CD4-positive, alpha-beta T cell treated with Interleukin-12 subunit alpha and Interleukin-12 subunit beta, for 1 hour (primary cell): ENCODE measurements at places on chromosomes 16 and 17.

- no peak for DNase-seq
These were observed 9.8 kb upstream of the MYO18A start for GRCh38 chr17:29190039-29190438.

GRCh38 chr17:42177684-42178083, 3.3 kb downstream of the KCNH4 start:
- DNase-seq = no peak

DNA sequence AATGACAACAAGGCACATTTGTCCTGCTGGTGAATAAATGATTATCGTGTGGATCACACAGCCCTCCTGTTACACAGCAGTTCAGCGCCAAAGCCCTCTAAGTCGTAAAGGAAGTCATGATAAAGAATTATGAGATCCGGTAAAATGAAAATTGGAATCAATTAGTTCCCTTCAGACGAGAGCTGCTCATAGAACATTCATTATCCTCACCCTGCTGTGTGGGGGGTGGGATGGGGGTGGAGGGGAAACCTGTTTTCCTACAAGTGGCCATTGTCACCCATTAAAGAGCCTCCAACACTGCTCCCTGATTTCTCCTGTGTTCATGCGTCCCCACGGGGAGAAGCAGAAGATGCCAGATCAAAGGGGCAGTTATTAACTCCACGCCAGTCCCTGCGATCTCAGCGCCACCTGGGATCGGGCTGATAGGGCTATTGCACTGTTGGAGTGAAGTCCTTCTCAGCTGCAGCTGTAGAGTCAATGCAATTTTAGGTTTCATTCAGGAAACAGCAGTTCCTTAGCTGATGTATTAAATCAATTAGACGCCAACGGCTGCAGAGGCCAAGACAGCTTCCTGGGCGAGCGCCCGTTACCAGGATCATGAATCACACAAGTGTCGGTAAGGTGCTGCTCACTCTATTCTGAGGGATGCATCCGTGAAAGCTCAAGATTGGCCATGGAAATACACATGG, 19.2 kb upstream of the CACNG4 start:
- no peak for DNase-seq

DNA sequence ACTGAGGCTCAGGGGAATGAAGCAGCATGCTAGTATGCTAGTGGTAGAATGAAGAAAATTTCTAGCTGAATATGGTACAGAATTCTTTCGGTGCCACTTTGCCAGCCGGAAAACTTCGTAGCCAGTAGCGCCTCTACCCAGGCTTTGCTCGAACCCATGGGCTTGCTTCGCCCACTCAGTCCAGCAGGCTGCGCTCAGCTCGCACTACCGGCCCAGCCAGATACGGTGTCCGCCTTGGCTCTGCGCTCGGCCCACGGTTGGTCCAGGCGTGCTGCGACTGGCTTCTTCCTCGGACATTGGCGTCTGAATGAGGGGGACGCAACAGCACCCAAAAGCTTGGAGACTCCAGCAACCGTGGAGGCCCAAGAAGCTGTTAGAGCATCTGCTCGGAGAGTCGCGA, 372.5 kb upstream of the CDH8 start:
- DNase-seq = no peak

DNA sequence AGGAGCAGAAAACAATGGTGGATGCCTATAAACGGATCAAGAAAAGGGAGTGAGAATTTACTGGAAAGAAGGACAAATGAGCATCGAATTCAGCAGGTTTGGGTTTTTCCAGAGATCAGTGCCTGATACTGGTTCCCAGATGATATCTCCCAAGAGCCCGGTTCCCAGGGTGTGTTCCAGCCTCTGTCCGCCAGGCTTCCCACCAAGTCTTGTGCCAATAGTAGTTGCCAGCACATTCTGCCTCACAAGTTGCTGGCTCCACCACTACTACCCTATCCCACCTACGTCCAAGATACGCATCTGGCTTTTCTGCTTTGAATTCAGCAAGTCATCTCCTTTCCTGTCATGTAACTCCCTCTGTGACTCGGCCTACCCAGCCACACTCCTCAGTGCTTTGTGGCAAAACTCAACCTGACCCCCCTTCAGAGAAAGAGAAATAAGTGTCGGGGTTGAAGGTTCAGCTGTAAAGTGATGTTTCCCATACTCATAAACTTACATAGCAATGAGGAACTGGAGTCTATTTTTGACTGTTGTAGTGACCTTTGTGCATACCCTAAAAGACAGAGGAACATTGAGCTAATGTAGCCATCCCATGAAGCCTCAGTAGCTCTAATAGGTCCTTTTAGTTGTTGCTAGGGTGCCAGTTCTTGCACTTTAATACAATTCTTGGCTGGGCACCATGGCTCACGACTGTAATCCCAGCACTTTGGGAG, 277.0 kb downstream of the IRX3 start:
- no peak for DNase-seq

GRCh38 chr16:75193730-75194444, 13.1 kb downstream of the CTRB2 start:
- no peak for DNase-seq

GRCh38 chr16:87140211-87141200, 176.7 kb downstream of the C16orf95 start:
- DNase-seq = no peak

- peak; percentile 20 for DNase-seq
These were observed at the start of gene CD300C for GRCh38 chr17:74545843-74546230. CD300C (minus strand) TSS chr17:74546115; CDS start chr17:74545782, 333 bp downstream.

DNA sequence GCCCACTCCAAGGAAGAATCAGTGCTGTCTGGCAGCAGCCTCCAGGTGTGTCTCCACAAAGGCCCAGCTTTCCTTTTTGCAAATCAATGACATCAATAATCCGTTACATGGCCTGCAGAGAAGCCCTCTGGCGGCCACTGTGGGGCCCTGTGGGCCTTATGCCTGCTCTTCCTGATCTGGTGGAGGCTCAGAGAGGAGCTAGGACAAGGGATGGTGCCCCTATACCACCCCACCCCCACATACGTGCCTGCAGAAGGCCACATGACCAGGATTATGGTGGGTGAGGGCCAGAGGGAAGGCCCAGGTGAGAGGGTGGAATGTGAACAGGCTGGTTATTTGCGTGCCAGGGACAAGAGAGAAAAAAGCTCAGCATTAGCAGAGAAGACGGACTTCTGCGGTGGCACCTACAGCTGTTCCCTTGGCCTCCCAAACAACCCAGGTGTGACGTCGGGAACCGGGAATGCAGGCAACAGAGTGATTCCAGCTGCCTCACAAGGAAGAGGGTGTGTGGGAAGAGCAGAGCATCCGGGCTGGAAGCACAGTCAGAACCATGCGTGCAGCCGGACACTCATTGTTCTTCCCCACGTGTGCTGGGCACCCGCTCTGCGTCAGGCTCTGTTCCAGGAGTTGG, 22.5 kb downstream of the EIF4A3 start:
- DNase-seq = no peak

DNA sequence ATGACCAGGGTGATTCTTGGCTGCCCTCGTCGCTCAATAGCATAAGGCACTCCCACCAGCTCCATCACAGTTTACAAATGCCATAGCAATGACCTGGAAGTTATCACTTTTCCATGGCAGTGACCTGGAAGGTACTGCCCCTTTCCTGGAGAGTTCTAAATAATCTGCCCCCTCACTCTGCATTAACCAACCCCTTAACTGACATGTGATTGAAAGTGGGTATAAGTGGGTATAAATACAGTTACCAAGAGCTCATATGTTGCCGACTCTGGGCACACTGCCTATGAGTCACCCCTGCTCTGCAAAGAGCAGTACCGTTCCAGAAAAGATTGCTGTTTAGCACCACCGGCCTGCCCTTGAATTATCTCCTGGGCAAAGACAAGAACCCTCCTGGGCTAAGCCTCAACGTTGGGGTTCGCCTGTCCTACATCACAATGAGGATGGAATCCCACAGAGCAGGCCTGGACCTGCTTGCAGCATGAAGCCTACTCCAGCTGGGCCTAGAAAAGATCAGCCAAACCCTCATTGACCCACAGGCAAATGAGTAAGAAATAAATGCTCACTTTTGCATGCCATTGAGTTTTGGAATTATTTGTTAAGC, 95.2 kb upstream of the SEC14L1 start:
- no peak for DNase-seq

DNA sequence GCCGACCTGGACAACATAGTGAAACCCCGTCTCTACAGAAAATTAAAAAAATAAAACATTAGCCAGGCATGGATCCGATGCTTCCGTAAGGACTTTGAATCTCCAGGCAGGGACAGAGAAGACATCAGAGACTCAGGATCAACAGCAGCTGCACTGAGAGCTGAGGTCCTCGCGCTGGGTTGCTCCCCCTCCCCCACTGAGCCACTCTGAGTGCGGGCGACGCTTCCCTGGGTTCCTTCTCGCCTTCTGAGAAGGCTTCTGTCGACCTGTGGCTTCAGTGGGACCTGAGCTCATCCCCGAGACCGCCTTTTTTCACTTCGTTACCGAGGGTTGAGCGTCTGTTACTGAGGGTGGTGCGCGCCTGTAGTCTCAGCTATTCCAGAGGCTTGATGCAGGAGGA, 20.4 kb downstream of the ACTG1 start:
- no peak for DNase-seq

DNA sequence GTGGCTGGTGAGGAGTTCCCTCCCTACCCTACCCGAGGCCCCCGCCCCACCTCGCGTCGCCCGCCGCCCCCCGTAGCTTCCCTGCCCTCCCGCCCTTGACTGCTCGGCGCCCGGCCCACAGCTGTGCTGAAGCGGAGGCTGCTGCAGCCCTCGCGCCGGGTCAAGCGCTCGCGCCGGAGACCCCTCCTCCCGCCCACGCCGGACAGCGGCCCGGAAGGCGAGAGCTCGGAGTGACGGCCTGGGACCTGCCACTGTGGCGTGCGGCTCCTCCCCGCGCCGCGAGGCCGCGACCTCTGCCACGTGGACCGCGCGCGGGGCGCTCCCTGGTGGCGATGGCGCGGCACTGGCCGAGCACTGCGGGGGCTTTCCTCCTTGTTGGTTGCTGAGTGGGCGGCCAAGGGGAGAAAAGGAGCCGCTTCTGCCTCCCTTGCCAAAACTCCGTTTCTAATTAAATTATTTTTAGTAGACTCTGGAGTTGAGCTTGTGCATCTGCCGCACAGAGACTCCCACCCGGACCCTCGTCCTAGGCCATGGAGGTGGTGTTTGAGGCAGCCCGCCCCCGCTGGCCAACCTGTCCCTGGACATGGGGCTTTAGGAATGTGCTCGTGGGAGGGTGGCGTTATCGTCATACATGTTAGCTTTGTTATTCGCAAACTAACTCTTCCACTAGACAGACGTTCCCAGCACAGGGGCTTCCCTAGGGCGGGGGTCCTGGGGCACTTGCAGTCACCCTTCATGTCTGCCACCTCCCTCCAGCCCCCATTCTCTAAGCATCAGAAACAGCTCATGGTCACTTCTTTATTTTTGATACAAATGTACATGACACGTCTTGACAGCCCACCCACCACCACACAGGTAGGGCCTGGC, 4.4 kb downstream of the TP53I13 start:
- DNase-seq = peak; percentile 58

- DNase-seq = no peak
These were observed 21.2 kb upstream of the SP6 start for GRCh38 chr17:47872019-47872650.

- no peak for DNase-seq
These were observed 49.3 kb downstream of the SF3B3 start for GRCh38 chr16:70572926-70573270.

DNA sequence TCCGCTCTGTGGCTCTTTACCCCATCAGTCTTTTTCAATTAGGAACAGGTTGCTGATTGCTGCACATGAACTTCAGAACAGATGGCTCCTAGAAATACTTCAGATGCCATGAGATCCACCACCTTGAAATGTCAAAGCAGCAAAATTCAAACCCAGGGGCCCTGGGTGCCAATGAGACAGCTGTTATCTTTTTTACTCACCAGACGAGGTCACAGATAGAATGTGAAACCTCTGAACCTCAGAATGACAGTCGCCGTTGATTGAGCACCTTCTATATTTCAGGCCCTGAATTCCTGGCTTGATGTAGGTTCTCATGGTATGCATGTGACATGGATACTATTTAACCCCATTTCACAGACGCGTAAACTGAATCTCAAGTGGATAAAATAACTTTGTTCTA, 63.0 kb downstream of the MAF start:
- DNase-seq = no peak

DNA sequence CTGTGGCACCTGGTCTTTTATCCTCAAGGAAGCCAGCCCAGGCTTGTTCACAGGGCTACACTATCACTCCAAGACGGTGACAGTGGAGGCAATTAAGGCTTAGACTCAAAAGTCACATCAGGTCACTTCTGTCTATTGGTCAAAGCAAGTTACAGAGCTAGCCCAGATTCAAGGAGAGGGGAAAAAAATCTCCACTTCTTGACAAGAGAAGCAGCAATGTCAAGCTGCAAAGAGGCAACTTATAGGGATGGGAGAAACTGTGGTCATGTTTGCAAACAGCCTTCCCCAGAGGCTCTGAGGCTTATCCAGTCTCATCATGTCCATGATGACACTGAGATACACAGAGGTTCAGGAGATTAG, 31.6 kb downstream of the SERPINF1 start:
- DNase-seq = no peak

DNA sequence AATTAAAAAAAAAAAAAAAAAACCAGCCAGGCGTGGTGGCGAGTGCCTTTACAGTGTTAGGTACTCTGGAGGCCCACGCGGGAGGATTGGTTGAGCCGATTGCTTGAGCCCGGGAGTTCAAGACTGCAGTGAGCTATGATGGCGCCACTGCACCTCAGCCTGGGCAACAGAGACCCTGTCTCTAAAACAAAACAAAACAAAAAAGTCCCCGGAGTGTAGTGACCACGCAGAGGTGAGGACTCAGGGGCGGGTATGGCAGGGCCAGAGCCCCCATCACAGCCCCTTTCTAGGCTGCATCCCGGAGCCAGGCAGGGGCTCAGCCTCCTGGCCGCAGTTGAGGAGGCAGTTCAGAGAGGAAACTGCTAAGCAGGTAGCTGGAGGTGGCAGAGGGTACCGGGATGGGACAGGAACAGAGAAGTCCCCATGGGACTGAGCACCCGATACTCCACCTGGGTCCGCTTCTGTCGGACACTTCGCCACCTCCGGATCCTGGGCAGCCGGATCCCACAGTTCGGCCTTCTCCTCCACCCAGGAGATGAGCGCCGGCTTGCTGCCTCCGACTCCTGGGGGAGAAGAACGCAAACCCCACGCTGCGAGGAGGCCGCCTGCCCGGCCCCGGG, 800 bp downstream of the ZNF747 start:
- peak; percentile 29 for DNase-seq

DNA sequence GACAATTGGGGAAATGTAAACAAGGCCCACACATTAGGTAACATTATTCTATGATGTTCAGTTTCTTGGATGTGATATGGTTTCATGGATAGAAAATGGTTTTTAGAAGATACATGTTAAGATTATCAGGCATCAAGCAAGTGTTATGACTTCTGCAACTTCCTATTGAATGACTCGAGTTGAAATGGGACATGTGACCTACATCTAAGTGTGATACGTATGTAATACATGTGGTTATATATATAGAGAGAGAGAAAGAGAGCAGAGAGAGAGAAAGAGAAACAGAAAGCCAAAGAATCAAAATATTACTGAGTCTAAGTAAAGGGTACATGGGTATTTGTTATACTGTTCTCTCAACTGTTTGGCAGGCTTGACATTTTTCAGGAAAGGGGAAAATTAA, 1.7 kb downstream of the TMEM170A start:
- peak; percentile 48 for DNase-seq
